ENCODE measurements at places on chromosomes 12 and 14.

- no peak for DNase-seq
Observed at GRCh38 chr14:92501891-92502351, 11.7 kb upstream of the RIN3 start.

DNA sequence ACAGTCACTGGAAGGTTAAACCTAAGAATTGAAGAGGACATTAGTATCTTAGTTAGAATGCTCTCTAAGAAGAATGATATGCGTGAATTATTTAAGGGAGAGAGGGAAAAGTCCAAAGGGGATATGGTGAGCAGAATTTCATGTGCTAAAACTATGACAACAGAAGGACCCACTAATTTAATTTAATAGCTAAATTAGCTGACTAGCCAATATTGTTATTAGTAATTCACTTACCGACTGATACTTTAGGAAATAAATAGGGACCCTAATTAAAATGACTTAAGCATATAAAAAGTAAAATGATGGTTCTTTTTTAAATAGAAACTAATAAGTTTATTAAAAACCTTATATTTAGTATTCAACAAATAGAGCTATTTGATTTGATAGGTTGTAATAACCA, 179.6 kb downstream of the RASSF9 start:
- DNase-seq: no peak

DNA sequence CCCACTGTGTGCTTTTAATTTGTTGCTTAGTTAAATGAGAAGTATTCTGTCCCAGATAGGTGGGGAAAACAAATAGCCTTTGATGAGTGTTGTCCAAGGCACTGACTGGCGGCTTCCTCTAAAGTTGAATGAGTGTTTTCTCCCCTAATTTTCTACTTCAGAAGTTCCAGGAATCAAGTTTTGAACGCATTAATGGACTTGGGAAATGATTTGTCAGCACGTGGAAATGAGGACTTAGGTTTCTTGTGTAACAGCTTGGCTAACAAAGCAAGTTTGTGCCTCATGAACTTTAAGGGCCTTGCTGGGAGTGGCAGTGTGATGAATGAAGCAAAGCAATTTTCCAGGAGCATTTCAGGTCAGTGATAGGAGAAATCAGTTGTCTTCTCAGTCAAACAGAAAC, 56.9 kb downstream of the LIN52 start:
- DNase-seq: no peak

DNA sequence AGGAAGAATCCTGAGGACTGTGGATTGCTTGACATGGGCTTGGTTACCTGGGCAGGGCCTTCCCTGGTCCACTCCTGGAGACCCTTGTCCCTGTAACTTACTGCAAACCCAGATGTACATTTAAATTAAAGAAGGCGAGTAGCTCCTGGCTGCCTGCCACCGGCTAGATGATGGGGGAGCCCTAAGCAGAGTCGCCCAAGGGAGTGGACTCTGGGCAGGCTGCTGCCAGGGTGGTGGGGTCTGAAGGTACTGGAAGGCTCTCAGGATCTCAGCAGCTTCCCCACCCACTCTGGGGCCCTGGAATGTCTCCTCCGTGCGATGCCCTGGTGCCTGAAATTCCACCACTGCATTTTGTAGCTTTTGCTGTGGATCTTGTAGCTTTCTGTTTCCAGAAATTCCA, 74.7 kb downstream of the FBXL14 start:
- no peak for DNase-seq

GRCh38 chr14:106808458-106808857, 1282.1 kb downstream of the TMEM121 start:
- DNase-seq: no peak

- DNase-seq: no peak
Observed at GRCh38 chr12:19033244-19033643, 96.3 kb upstream of the PLEKHA5 start.

Data from NCI-H1930 (cell line).